Sciatic nerve (tissue), 2 donors: ENCODE measurements at places on chromosomes 3 and 15. TPM values are rescaled to one million over a fixed set of nuclear protein-coding genes. Genes with fewer than 3 reads are reported as not detected.

Gene WWTR1
- 143 TPM for total RNA-seq

Gene EEF1AKMT4
- total RNA-seq, result 1.3 TPM

Gene FEZF2
- not detected for total RNA-seq

Gene AQP9
- 9.3 TPM for total RNA-seq

Gene SLC2A2
- not detected for total RNA-seq

Gene TMC3
- 0.13 TPM for total RNA-seq

Gene SLC22A13
- 0.98 TPM for total RNA-seq

- no peak for DNase-seq
Observed at GRCh38 chr3:61926923-61927322, 365.6 kb downstream of the PTPRG start.

GRCh38 chr3:8903191-8903590 lies 60.1 kb downstream of the RAD18 start:
- no peak for DNase-seq

DNA sequence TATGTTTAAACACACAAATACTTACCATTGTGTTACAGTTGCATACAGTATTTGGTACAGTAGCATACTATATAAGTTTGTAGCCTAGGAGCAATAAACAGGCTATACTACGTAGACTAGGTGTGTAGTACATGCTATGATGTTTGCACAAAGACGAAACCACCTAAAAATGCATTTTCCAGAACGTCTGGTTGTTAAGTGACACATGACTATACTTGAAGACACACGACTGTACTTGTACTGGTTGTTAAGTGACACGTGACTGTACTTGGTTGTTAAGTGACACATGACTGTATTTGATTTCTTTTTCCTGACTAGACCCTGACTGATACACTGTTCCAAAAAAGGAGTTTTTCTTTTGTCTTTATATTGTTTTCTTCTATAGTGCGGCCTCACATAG lies 34.1 kb downstream of the RAB8B start:
- DNase-seq, result no peak

- no peak for DNase-seq
Observed at GRCh38 chr15:90881181-90881977, 2.9 kb upstream of the FES start.

DNA sequence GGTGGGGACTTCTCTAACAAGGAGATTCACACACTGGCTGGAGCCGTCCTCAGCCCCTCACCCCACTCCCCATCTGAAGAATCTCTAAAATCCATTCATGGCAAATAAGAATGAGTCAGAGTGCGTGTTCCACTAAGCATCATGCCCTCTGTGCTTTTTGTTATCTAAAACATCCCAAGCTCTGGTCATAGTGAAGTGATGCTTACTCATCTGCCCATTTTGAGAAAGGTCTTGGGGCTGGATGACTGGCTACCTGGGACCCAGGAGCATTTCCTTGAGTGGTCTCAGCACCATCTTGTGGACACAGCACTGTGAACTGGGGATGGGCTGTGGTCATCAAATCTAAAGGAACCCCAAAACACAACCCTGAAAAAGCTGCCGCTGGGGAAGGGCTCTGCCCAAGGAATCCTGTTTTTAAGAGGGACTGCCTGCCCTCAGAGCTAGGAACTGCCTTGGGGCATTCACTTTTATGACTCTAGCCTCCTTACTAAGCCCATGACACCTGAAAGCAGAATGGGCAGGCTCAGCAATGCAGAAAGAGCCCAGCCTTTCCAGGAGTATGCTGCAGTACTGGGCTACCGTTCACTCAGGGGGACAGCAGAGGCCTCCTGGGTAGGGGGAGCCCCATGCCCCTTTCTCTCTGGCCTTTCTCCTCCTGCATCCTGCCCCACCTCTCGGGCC lies 53.5 kb downstream of the ZBTB38 start:
- DNase-seq, result no peak

DNA sequence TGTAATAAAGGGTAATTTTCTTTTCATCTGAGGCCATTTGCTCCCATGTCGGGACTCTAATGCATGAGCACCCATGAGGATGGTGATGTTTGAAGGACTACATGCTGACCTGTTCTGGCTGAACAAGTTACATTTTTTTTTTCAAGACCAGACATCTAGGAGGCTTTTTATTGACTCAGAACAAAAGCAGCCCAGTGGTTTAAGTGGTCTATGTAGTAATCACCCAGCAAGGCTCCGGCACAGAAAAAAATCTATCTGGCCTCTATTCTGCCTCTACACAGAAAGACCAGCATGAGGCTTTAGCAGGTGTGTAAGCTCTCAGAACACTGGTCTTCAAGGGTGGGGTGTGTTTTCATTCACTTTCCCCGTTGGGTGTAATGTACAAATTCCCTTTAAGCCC lies 95.1 kb upstream of the ZBED2 start:
- no peak for DNase-seq

DNA sequence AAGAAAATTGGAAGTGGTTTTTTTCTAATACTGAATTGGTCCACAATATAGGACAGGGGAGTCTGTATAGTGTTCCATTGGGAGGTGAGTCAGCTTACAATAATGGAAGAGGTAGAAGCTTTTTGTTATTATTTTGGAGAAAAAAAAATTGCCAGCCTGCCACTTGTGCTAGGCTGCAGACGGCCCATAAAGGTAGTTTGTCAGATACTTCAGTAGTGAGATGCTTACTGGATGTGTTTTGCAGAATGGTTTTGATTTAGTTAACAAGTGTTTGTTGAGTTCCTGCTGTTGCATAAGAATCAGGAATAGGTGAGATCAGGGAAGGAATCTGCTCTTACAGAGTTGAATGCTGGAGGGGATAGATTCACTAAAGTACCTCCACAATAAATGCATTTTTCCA lies 1.0 kb downstream of the DTWD1 start:
- no peak for DNase-seq

GRCh38 chr3:172530566-172530965 lies 7.3 kb upstream of the TNFSF10 start:
- DNase-seq, result no peak

GRCh38 chr3:140100479-140100878 lies 165.5 kb downstream of the CLSTN2 start:
- no peak for DNase-seq
